ENCODE measurements at places on chromosomes 3 and 15.

GRCh38 chr15:89812011-89812846 lies 2.4 kb downstream of the ANPEP start:
- peak; percentile 43 for DNase-seq

DNA sequence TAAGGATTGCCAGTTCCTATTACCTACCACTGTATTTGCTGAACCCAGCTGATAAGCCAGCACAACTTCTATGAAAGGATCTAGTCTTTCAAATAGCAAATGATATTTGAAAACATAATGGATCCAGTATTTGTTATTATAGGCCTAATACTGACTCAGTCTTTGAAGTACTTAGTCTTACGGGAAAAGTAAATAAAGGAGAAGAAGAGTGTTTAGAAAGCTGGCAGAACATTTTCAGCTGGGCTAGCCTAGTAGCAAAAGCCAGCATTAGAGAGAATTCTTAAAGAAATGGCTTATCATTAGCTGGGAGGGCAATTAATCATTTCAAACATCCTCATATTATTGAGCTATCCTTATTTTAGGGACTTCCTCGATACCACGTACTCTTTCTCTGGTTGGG lies 101.4 kb upstream of the GOLIM4 start:
- DNase-seq: no peak

DNA sequence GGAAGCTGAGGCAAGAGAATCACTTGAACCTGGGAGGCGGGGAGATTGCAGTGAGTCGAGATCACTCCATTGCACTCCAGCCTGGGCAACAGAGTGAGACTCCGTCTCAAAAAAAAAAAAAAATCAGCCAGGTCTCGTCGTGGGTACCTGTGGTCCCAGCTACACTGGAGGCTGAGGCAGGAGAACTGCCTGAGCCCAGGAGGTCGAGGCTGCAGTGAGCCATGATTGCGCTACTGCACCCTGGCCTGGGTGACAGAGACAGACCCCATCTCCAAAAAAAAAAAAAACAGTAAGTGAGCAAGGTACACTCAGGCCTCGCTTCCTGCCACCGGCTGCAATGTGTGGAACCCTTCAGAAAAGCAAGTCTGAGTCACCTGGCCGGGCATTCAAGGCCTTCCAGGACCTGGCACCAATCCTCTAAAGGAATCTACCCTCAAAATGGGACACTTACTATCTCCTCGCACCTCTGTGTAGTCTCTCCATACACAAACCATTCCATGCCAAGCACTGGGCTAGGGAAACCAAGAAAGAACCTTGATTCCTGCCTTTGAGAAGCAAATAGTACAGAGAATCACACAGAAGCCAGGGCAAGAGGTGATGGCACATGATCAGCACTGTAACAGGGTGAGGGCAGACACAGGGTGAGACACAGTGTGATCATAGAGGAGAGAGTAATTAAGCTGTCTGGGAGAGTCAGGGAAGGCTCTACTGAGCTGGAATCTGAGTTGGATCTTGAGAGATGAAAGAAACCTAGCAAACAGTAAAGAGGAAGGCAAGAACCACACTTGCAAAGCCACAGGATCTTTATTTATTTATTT lies 9.7 kb downstream of the SCAMP2 start:
- no peak for DNase-seq

DNA sequence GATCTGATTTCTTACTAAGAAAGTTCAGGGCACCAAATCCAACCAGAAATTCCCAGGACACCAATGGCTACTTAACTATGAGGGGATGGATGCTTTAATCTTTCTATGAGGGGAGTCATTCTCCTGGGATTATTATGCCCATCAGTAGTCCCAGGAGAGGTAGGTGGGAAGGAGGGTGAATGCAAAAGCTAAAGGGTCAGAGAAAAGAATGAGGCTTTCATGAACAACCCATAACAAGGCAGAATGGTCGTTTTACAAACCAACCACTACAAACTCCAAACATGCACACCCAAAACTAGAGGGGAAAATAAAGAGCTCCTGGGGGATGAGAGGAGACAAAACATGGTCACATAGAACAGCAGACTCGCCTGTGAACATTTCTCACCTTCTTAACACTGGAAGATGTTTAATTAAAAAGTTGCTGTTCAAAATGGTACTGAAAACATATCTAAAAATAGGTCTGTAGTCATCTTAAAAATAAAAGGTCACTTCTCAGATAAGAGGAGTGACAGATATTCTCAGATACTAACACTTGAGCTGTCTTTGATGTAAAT lies 3.7 kb downstream of the STARD9 start:
- DNase-seq: no peak

DNA sequence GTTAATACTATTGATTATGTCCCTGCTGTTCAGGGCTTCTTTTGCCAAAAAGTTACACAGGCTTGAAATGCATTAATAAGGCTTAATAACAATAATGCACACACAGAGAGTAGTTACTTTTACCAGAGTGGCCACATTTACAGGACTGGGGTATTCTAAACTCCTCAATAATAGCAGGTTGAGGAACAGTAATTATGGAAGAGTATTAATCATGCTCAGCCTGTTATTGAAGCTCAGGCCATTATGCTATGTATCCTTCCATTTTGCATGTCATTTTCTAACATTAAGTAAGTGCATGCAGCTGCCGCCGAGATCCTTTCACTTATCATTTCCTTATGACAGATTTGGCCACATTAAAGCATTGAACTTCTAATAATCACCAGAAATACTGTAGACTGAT lies 5.7 kb downstream of the ARRDC4 start:
- DNase-seq: no peak

DNA sequence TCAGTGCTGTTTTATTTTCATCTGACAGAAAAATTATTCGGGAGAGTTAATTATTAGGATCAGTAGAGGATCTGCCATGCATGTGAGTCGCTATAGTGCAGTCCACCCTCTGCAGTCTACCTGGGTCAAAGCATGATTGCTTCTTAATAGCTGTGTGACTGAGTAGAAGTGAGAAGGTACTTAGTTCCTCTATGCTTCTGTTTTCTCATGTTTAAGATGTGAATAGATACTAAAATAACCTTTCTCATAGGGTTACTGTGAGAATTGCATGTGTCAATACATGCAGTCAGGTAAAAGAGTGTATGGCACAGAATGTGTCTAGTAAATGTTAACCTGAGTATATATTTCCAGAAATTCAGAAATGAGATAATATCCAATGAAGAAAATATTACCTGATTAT lies 435.7 kb downstream of the NAALADL2 start:
- DNase-seq: no peak

GRCh38 chr3:148882288-148882687 lies 17.2 kb downstream of the CPA3 start:
- no peak for DNase-seq

DNA sequence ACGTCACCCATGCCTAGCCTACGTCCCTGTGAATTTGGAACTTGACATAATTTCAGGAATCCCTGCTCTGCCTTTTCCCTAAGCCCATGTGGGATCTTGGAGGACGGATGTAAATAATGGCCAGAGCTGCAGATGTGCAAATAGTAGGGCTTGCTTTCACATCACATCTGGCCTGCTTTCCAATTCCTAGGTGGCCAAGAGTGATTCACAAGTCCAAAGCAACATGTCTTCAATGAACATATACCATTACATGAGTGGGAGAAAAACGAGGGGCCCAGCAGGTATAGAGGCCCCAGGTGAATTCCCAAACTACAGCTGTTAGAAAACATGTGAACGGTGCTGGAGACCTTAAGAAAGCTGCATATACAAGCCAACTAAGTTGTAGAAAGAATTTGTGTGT lies 214.6 kb downstream of the MAGI1 start:
- DNase-seq: no peak

DNA sequence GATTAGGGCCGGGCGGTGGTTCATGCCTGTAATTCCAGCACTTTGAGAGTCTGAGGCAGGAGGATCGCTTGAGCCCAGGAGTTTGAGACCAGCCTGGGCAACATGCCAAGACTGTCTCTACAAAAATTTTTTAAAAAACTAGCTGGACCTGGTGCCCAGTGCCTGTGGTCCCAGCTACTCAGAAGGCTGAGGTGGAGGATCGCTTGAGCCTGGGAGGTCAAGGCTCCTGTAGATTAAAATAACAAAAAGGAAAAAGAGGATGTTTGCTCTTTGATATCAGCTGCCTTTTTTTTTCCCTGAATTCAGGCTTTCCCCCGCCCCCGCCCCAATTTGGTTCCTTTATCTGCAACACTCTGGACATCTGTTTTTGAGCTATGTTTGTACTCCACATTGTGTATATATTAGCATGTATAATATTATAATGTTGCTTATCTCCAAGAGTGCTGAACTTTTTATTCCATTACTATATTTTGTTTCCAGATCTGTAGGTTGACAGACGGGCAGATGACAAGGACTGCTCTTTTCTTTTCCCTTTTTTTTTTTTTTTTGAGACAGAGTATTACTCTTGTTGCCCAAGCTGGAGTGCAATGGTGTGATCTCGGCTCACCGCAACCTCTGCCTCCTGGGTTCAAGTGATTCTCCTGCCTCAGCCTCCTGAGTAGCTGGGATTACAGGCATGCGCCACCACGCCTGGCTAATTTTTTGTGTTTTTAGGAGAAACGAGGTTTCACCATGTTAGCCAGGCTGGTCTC lies 4.6 kb downstream of the SNAP23 start:
- peak; percentile 62 for DNase-seq

DNA sequence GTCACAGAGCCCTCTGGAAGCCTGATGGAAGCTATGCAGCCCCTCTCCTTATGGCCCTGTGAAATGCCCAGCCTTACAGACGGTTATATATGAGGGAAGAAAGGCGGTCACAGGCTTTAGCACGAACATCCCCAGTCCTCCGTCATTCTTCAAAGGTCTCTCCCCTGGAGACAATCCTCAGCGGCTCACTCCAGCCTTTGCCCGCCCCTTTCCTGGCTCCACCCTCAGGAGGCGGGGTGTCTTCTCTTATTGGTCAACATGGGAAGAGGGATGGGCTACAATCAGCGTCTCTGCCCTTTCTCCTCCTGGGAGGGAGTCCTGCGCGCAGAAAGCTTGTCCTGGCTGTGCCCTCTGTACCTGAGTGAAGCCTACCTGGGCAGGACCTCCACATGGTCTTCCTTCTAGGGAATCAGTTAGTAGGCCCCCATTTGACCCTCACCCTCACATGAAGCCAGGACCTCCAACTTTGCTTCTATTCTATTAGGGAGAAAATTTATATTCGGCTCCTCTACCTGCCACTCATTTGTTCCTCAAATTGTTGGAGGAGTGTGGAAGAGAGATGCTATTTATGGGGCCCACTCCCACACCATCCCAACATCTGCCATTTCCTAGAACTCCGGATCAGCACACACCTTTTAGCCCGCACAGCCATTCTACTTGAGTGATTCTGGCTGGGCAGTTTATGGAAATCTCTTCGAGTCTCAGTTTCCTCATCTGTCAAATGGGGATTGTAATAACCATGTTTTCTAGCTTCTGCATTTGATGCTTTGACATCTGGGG lies 112.9 kb upstream of the SLC6A11 start:
- DNase-seq: peak; percentile 24

GRCh38 chr15:40313531-40314398 lies 6.0 kb upstream of the PLCB2 start:
- DNase-seq: peak; percentile 85

- no peak for DNase-seq
Observed at GRCh38 chr3:104764496-104764895, 602.2 kb upstream of the ALCAM start.

GRCh38 chr15:90340345-90340744 lies 11.7 kb upstream of the ZNF774 start:
- DNase-seq: no peak

GRCh38 chr15:50017522-50017921 lies 101.5 kb downstream of the ATP8B4 start:
- DNase-seq: no peak

- no peak for DNase-seq
Observed at GRCh38 chr3:164179110-164179774, 899.1 kb downstream of the SI start.

- DNase-seq: peak; percentile 48
Observed at GRCh38 chr3:11236588-11237461, 35.4 kb upstream of the ATG7 start.

DNA sequence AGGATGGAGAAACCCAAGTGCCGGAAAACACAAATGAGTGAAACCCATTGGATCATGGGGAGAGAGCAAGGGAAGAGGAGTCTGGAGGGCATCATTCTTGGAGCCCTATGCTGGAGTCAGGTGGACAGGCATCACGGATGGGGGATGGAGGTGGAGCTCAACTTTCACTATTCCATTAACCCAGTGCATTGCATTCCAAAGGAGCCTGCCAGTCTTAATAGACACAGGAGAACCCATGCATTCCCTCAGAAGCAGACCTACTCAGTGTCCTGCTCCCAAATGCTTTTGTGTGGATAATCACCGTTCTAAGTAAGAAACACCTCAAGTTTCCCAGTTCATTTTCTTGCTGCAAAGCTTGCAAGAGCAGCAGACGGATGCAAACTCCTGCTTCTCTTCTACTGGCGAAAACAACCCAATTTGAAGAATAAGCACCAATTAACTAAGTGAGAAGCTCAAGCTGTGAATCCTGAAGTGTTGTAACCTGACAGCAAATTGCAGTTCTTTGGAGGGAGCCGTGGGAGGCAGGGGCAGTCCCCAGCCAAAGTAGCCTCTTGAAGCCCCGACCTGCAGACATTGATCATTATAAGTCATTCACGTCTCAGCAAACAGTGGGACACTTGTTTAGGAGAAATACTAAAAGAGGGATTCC lies 25.3 kb downstream of the SEMA5B start:
- DNase-seq: no peak

Data from KBM-7 (cell line).